Right ventricle myocardium inferior (tissue), 1 donor: ENCODE measurements at places on chromosomes 3 and 15. TPM values are rescaled to one million over a fixed set of nuclear protein-coding genes. Genes with fewer than 3 reads are reported as not detected.

Gene EBLN2
- 0.87 TPM for total RNA-seq

Gene IVD
- total RNA-seq = 88.6 TPM

Gene HACD2
- total RNA-seq = 12.1 TPM

Gene LRRN1
- 0.11 TPM for total RNA-seq

Gene ITGB5
- total RNA-seq = 109 TPM

Gene COL8A1
- 14.1 TPM for total RNA-seq

Gene GOLGA8N
- total RNA-seq = 10.3 TPM

Gene KNG1
- 0.62 TPM for total RNA-seq

Gene CD86
- total RNA-seq = 4.2 TPM
